Foreskin keratinocyte (primary cell): ENCODE measurements at places on chromosomes 13 and 19.

GRCh38 chr13:34751044-34751443 lies 191.0 kb upstream of the NBEA start:
- DNase-seq, result no peak

- no peak for DNase-seq
Observed at GRCh38 chr19:13206587-13206986, 56.4 kb downstream of the IER2 start.

DNA sequence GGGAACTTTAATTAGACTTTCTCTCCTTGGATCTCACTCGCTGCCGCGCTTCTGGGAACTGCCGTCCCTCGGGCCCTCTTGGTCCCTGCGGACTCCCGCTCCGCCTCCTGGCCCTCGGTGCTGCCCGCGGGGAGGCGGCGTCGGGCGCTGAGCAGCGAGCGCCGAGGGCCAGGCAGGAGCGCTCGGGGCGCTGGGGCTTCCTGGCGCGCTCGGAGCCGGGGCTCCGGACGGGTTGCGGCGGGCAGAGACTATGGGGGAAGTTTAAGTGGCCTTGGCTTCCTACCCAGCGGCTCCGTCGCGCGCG lies 704 bp downstream of the CHST8 start:
- no peak for DNase-seq

GRCh38 chr13:50456111-50456510 lies 387.4 kb downstream of the DLEU7 start:
- DNase-seq, result no peak

DNA sequence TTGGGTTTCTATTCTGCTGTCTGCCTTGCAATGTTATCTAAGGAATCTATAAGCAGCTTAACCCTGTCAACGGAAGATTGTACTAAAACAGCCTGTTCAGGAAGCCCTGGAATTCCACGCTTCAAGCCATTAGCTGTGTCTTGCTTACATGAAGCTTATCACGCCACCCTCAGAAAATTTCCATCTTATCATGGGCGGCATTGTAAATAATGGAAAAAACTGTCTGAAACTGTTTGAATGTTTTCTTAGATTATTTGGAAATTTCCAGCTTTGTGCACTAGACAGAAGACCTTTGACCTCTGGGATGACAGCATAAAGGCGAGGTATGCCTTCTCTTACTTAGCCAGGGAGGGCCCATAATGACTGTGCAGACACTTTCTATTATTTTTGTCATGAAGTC lies 319.7 kb downstream of the KCNRG start:
- DNase-seq, result no peak

GRCh38 chr13:96662036-96662435 lies 332.2 kb downstream of the OXGR1 start:
- DNase-seq, result no peak
